ENCODE measurements at places on chromosomes 12 and 14.

- no peak for DNase-seq
Observed at GRCh38 chr12:47833591-47834012, 13.9 kb upstream of the HDAC7 start.

DNA sequence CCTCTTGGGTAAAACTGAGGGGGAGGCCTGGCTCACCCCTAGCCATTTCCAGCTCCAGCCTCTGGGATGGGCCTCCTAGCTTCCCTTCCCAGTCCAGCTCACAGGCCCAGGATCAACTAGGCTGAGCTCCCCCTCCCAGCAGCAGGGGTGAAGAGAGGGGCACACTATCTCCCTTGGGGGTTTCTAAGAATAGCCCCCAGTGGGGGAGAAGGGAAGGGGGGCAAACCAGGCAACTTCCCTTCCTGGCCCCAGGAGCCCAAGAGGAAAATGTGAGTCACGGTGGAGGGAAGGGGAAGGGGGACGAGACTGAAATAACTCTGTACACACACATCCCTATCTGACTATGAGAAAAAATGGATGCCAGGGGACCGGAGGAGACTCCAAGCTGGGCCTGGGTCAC is 9.0 kb downstream of the ADCY6 start:
- DNase-seq, result no peak

GRCh38 chr12:48937170-48937569 is 11.9 kb upstream of the FKBP11 start:
- DNase-seq, result no peak

GRCh38 chr14:51780741-51781140 is 79.7 kb upstream of the GNG2 start:
- DNase-seq, result no peak

DNA sequence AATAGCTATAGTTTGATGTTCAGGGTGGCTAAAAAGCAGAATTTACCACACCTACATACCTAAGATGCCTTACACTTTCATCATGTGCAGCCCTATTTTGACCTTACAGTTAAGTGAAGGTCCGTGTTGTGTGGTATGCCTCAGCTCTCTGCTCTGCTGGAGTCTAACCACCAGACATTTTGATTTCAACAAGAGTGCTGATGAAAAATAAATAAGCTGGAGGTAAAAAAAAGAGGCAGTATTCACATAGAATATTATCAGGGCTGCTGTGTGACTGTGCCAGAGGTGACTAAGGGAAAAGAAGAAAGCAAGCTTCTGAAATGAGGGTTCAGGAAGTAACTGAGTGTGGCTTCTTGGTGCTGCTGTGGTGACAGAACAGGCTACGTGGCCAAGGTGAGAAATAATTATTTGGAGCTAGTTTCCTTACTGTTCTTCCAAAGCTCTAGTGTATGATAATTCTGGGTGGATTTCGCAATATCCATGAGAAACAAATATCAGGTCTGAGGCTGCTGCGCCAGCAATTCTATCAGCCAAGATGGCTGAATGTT is 188.8 kb downstream of the STXBP6 start:
- DNase-seq, result no peak

- peak; percentile 8 for DNase-seq
Observed at GRCh38 chr14:34199585-34199984, 248.7 kb upstream of the EGLN3 start.

- no peak for DNase-seq
Observed at GRCh38 chr14:81605660-81606059, 72.0 kb upstream of the SEL1L start.

GRCh38 chr12:54497883-54498282 is 331 bp downstream of the NCKAP1L start:
- no peak for DNase-seq

GRCh38 chr14:105074601-105075053 is 9.4 kb upstream of the GPR132 start:
- no peak for DNase-seq

- no peak for DNase-seq
Observed at GRCh38 chr12:24431872-24432271, 482.4 kb upstream of the SOX5 start.

DNA sequence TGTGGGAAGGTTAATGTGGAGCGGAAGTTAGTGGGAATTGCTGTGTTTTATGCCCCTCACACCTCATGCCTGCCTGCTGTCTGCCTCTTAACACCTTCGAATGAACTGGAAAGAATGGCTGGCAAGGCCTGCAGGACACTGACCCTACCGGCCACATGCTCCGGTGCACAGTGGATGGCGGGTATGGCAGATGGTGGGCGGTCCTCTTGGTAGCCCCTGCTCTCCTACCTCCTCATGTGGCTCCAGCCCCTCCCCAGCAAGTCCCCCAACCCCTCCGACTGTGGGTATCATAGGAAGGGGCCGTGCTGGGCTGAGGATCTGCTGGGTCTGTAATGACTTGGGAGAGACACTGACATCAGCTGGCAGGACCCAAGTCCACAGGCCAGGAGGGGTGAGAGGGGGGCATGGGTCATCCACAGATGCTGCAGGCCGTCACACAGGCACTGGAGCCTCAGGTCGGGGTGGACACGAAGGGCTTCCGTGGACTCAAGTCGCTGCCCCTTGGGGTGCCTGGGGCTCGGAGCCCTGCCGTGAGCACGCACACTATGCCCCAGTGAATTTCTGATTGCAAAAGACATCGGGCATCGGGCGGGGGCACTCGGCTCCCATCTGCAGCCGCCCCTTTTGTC is 77.4 kb downstream of the KIF26A start:
- DNase-seq, result no peak

DNA sequence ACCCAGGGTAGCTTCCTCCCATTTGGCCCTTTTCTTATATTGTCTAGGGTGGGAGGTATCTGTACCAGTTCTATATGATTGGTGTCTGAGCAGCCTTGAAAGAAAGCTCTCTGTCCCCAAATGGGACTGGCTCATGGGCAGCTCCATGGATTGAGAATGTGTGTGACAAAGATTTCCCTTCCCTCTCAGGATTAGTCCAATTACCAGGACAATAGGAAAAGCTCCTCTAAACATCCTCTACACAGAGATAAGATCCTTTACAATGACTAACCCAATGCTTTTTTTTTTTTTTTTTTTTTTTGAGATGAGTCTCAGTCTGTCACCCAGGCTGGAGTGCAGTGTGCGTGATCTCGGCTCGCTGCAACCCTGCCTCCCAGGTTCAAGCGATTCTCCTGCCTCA is 112.1 kb downstream of the SLC35F4 start:
- DNase-seq, result no peak

- DNase-seq, result no peak
Observed at GRCh38 chr12:38907201-38907923, 2.0 kb upstream of the CPNE8 start.

DNA sequence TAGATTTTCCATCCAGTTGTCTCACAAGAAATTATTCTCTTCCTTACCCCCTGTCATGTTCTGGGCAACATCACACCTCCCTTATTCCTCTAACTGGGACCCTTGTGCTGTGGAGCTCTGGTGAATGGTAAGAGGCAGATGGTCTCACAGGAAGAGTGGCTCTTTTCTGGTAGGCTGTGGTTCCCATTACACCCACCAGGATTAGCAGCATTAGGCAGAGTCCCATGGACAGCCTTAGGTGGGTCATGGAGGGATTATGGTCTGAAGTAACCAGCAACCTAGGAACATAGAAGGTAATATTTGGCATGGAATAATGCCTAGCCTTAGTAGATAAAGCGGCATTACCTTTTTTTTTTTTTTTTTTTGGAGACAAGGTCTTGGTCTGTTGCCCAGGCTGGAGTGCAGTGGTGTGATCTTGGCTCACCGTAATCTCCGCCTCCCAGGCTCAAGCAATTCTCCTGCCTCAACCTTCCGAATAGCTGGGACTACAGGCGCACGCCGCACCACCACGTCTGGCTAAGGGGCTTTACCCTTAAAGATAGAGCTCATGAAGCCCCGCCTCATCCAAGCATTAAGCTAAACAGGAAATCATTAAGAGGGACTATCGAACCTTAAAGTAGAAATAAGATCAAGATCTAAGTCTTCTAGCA is 4.0 kb downstream of the C14orf119 start:
- no peak for DNase-seq

DNA sequence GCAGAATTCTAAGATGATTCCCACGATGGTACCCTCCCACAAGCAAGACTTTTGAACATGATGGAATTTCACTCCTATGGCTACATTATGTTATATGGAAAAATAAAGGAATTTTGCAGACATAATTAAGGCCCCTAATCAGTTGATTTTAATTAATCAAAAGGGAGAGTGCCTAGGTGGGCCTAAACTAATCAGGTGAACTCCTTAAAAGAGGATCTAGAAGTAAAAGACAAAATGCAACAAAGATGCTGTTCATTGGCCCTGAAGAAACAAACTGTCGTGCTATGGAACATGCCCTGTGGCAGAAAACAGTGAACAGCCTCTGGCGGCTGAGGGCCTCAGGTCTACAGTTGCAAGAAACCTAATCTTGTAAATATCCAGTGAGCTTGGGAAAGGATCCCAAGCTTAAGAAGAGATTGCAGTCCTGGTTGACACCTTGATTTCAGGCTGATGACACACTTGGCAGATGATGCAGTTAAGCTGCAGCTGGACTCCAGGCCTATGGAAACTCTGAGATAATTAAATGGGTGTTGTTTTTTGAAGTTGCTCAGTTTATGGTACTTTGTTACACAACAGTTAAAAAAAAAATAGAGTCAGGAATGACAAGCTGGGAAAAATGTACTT is 13.8 kb downstream of the TMCC3 start:
- DNase-seq, result no peak

- DNase-seq, result peak; percentile 13
Observed at GRCh38 chr14:71324767-71325272, 417.6 kb downstream of the PCNX1 start.

DNA sequence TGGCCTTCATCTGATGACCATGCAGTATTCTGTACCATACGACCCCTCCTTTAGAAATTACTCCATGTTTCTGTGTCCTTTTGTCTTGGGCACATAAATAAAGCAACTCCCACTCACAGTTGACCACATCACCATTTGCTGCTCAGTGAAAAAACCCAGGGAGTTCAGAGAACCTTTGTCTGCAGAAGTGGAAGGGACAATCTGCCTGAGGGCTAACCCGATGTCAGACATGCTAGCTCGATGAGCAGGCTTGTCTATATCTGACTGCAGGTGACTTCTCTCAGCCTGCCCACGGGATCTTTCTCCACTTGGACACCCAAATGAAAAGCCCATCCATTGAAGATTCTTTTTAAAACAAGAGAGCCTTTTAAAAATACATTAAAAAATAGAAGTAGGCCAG is 45.7 kb upstream of the GRIP1 start:
- DNase-seq, result no peak

DNA sequence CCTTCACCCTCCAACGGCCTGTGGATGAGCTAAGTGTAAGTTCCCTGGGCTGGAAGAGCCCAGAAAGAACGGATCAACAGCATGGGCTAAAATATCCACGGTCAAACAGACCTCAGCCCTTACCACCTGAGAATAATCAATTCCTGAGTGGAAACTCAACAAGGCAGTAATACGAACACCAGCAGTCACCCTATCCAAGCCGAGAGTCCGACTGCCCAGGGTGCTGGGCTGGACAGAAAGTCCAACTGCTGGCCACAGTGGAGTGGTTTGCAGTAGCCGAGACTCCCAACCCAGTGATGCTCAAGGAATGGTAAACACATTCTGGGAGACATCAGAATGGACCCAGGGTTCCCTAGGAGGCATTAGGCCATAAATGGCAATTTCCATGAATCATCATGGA is 36.8 kb downstream of the ANO2 start:
- no peak for DNase-seq

- DNase-seq, result no peak
Observed at GRCh38 chr12:90076851-90077319, 368.2 kb upstream of the ATP2B1 start.

GRCh38 chr12:12070674-12071656 is at the start of gene BCL2L14:
TSS of gene BCL2L14 (plus strand) at chr12:12070939. CDS start at chr12:12079306, 8,367 bp downstream.
- no peak for DNase-seq

- DNase-seq, result no peak
Observed at GRCh38 chr14:67395876-67396189, 16.1 kb downstream of the PLEK2 start.
